Stimulated activated CD4-positive, alpha-beta T cell treated with anti-CD3 and anti-CD28 coated beads, Interleukin-1b, Interleukin-23, amount 100 ng/mL, for 48 hours (primary cell): ENCODE measurements at places on chromosomes 4 and X.

GRCh38 chrX:100600758-100601157 is 16.0 kb downstream of the TNMD start:
- no peak for DNase-seq

DNA sequence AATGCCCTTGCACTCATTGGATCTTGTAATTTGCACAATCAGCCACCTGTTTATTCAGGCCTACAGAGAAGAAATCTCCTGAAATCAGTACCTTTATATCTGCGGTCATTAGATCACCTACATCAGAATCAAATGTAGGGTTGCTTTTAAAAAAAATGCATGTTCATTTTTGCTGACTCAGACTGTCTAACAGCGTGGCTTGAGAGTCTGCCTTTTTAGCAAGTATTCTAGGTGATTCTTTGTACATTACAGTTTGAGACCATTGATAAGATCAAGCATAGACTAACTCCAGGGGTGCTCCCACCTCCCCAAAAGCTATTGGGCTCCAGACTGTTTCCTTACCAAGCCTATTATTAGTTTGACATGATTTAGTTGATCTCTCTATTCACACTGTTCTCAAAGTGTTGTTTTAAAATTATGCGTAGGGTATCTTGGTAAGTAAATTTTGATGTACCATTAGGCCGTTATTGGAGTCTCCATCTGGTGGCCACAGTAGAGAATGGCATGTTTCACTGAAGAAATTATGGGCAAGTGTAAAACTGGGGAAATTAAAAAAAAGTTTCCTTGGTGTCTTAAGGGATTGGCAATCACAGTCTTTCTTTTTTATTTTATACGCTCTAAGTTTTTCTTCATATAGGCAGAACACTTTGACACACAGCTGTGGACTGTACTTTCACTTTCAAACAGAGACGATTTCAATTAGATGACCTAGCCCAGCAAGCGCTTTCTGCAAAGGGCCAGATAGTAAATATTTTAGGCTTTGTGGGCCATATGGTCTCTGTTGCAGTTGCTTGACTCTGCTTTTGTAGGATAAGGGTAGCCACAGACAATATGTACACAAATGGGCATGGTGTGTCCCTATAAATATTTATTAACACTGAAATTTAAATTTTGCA is 33.7 kb upstream of the MSL3 start:
- no peak for DNase-seq

- no peak for DNase-seq
Observed at GRCh38 chr4:168794881-168795280, 215.2 kb downstream of the CBR4 start.

GRCh38 chrX:17931855-17932254 is 70.8 kb upstream of the RAI2 start:
- no peak for DNase-seq

DNA sequence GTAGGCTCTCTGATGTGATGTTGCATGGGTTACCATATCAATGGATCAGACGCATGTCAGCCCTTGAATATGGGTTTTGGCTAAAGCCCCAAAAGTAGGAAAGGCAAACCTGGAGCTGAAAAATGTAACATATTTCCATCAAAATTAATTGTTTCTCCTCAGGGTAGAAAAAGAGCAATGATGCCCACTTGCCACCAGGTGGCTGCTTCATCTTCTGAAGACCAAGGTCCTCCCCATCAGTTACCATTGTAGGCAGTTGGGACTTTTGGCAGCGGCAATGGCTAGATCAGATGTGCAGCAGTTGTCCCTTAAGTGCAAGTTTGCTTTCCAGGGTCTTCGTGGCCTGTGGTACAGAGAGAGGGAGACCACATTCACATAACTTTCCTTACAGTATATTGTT is 118.2 kb downstream of the NAF1 start:
- no peak for DNase-seq

- no peak for DNase-seq
Observed at GRCh38 chrX:131405497-131405896, 116.4 kb upstream of the IGSF1 start.

DNA sequence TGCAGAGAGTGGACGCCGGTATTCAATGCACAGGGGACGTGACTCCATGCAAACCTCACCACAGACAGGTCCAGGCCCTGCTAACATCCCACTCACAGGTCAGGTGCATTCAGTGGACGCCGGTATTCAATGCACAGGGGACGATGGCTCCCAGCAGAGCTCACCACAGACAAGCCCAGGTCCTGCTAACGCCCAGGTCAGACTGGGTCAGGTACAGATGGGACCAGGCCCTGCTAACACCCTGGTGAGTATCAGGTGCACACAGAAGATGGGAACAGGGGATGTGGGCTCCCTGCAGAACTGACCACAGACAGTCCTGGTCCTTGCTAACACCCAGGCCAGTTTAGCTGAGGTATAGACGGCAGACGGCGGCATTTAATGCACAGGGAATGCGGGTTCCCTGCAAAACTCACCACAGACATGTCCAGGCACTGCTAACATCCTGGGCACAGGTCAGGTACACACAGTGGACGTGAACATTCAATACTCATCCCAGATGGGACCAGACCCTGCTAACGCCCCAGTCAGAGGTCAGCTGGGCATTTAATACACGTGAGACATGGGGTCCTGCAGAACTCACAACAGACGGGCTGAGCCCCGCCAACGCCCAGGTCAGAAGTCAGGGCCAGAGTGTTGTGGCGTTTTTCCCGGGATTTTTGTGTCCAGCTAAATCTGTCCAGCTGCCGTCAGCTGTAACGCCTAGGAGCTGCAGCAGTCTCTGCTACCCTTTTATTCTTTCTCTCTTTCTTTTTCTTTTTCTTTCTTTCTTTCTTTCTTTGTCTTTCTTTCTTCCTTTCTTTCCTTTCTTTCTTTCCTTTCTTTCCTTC is 99.2 kb downstream of the SHOX start:
- DNase-seq: no peak

- DNase-seq: peak; percentile 8
Observed at GRCh38 chrX:153494541-153495361, at the start of gene BGN. BGN (plus strand) TSS chrX:153494980; CDS start chrX:153504632, 9,652 bp downstream.

- DNase-seq: no peak
Observed at GRCh38 chr4:70712150-70712549, 9.6 kb upstream of the RUFY3 start.

DNA sequence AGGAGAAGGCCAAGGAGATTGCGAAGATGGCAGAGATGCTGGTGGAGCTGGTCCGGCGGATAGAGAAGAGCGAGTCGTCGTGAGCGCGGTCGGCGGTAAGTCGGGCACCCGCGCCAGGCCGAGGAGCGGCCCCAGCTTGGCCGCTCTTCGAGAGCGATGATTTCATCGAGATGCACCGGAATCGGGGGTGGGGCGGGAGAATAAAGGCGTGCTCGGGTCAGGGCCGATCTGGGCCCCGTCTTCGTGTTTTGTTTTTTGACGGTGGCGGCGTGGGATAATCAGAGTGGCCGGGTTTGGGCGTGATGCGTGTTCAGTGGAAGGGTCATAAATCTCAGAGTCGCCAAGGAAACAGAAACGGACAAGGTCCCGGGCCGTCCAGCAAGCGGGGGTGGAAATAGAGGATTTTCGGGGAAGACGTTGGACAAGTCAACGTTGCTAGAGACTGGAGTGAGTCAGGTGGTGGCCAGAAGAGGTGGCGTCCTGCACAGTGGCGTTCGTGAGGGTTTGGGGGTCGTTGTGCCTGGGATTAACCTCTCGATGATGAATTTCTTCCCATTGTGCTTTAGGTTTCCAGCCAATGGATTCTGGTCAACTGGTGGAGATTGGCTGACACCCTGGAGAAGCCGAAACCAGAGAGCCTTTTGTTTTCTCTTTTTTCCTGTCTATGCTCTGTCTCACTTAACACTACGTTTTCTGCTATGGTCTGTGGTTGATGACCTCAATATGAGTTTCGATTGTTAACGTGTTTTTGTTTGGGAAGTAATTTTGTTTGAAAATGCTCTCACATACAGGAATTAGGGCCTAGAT is 882 bp downstream of the MRFAP1 start:
- peak; percentile 35 for DNase-seq

DNA sequence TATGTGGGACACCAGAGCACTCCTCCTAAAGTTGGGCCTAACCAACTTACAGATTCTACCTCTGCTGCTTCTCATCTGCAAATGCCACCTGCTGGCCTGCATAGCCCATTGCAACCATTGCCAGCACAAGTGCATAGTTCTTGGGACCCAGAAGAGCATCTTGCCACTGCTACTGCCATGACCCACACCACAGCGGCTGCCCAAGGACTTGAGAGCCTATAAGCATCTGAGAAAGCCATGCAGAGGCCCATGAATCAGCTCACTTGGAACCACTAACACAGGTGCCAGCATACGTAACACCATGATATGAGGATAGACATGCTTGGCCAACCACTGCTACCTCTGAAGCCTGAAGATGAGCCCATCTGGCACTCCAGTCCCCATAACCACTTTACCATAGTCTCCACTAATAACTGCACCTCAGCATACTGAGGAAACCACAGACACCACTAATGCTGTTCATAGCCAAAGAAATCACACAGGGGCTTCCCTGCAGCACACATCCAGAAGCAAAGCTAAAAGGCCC is 258.1 kb upstream of the AGTR2 start:
- no peak for DNase-seq

GRCh38 chr4:143400082-143400481 is 63.4 kb downstream of the GAB1 start:
- DNase-seq: no peak

DNA sequence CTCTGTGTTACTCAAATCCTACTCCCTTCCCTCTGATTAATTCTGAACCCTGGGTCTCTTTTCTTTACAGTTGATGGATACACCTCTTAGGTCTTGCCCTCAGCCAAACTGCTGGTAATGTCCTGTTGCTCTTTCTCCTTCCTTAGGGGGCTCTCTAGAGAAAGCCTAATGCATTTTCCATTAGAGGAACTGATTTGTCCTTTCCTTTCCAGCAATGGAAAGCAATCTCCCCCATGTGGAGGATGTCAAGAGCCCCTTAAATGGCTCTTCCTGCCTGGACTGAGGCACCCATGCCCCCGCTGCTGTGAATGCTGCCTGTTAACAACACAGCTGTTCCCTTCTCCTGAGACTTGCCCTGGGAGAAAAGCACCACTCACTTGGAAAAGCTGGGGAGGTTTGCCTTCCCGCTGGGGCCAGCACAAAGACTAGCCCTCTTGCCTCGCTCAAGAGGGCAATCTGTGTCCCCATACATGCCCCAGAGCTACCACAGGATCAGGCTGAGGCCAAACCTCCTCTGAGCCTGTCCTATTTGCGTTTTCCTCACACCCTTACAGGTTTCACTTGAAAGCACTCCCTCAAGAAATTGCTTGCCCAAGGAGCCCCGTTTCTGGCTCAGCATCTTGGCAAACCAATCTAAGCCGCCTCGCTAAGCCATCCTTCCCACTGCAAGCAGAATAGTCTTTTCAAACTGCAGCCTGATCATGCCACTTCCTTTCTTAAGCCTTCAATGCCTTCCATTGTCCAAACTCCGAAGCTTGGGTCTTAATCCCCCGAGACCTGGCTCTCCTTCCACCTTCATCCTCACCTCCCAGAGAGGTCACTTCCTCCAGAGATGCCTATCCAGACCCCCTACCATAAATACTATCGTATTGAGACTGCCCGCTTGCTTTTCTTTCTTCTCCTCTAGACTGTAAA is 23.2 kb upstream of the SMIM20 start:
- no peak for DNase-seq

GRCh38 chr4:68368691-68369131 is 18.8 kb upstream of the YTHDC1 start:
- no peak for DNase-seq

- DNase-seq: peak; percentile 7
Observed at GRCh38 chrX:150899191-150899757, 806 bp upstream of the CD99L2 start.

DNA sequence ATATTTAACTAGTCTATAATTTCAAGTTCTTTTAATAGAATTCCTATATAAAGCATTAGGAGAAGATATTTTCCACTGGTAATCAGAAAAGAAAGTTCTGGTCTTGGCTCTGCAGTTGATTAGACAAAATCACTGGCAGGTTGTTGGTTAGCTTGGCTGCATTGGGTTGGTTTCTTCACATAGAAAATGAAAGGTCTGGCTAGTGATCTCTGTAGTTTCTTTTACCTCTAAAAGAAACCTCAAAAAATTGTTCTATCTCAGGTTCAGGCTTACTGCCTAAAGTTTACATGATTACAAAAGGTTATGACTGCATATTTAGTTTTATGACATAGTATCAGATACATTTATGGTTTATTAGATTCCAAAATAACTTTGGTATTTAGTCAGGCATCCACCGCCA is 95.8 kb upstream of the NAP1L5 start:
- no peak for DNase-seq

- DNase-seq: no peak
Observed at GRCh38 chr4:72473434-72473900, 95.6 kb downstream of the ADAMTS3 start.

- DNase-seq: no peak
Observed at GRCh38 chr4:76569706-76570105, 134.7 kb downstream of the SHROOM3 start.

DNA sequence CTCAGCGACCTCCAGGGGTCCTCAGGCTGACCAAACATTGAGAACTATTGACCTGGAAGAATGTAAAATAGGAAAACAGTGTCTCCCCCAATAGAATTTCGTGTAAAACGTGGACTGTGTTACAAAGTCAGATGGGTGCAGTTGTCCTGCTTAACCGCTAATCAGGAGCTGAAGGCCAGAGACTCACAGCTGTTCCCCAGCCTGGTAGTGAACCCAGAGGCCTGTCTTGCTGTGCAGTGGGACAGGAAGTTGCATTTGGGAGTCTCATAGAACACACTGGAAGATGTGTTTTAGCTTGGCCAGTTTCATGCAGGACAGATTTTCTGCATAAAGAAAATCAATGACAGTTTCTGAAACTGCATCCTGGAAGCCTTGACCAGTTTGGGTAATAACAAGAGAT is 151.5 kb downstream of the PTTG2 start:
- DNase-seq: no peak

DNA sequence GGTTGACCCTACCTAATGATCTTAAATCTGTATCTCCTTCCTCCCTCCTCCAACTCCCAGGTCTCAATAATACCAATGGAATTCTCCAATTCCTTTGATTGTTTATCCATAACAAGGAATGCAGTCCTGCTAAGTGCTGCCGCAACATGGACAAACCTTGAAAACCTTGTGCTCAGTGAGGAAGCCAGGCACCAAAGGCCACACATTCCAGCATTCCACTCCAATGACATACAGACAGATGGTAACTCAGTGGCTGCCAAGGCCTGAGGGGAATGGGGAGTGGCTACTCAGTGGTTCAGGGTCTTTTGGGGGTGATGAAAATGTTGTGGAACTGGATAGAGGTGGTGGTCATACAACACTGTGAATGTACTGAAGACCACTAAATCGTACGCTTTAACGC is 10.4 kb downstream of the HAUS7 start:
- DNase-seq: no peak
